ENCODE measurements at places on chromosomes 4 and X.

- peak; percentile 99 for DNase-seq
Observed at GRCh38 chr4:147617173-147617840, at the start of gene TMEM184C. TSS of gene TMEM184C (plus strand) at chr4:147617397. CDS start at chr4:147617957, 560 bp downstream.

- no peak for DNase-seq
Observed at GRCh38 chr4:187500796-187501195, 494.8 kb upstream of the ZFP42 start.

GRCh38 chr4:120293341-120293740 is 226.7 kb upstream of the MAD2L1 start:
- no peak for DNase-seq

- no peak for DNase-seq
Observed at GRCh38 chr4:100103671-100104070, 86.6 kb downstream of the DDIT4L start.

DNA sequence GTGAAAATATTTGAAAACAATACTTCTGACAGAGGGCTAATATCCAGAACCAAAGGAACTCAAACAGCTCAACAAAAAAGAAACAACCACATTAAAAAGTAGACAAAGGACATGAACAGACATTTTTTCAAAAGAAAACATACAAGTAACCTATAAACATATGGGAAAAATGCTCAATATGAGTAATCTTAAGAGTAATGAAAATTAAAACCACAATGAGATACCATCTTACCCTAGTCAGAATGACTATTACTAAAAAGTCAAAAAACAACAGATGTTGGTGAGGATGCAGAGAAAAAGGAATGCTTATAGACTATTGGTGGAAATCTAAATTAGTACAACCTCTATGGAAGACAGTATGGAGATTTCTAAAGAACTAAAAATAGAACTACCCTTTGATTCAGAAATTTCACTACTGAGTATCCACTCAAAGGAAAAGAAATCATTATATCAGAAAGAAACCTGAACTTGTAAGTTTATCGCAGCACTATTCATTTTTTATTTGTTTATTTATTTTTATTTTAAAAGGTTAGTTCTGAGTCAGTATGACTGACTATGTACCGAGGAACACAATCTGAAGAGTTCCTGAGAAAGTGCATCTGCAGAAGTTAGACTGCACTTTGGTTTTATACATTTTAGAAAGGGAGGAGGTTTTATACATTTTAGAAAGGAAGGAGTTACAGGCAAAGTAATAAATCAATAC is 231.3 kb downstream of the INPP4B start:
- no peak for DNase-seq

DNA sequence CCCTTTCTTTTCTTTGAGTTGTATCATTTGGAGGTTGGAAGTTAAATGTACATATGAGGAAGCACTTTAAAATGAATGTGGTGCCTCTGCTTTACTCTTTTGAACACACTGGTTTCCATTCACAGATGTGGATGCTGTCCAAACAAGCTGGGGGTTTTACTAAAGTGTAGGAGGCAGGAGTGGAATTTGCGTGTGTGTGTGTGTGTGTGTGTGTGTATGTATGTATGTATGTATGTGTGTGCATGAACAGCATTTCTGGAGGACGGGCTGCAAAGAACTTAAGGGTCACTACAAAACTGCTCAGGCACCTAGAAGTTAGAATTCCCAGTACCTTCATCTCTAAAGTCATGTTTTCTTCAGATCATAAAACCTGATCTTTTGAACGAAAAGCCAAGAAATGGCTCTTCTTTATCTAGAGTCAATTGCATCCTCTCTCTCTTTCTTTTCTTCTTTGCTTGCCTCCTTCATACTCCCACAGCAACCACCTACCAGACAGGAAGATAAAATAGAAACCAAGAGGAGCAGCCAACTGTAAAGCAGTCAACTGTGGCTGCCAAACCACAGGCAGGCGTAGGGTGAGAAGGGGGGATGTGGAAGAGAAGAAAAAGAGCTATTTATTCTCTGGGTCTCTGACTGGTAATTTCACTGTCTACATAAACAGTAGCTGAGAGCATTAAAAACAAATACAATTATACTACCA is 177.0 kb upstream of the RASGEF1B start:
- DNase-seq = no peak

DNA sequence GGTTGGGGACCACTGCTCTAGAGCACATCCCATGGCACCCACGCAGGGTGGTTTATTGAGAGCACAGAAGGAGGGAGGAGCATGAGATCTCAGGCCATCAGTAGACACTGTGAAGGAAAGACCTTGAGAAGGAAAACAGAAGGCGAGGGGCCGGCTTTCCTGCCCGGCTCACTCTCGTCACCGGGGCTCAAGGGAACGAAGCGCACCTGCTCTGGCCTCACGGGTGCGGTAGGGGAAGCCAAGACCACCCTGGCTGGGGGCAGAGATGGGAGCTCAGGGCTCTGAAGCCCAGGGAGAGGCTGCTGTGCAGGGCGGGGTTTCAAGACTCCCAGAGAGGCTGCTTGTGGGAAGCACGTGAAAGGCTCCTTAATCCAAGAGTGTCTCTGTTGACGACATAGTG is 105.9 kb downstream of the TNIP2 start:
- no peak for DNase-seq

- no peak for DNase-seq
Observed at GRCh38 chr4:181477591-181477990, 765.6 kb upstream of the TENM3 start.

GRCh38 chr4:2255501-2256155 is 6.3 kb downstream of the MXD4 start:
- DNase-seq = peak; percentile 78

GRCh38 chrX:129577473-129577872 is 37.4 kb downstream of the OCRL start:
- DNase-seq = no peak

GRCh38 chr4:150510176-150510865 is 71.6 kb upstream of the MAB21L2 start:
- no peak for DNase-seq

DNA sequence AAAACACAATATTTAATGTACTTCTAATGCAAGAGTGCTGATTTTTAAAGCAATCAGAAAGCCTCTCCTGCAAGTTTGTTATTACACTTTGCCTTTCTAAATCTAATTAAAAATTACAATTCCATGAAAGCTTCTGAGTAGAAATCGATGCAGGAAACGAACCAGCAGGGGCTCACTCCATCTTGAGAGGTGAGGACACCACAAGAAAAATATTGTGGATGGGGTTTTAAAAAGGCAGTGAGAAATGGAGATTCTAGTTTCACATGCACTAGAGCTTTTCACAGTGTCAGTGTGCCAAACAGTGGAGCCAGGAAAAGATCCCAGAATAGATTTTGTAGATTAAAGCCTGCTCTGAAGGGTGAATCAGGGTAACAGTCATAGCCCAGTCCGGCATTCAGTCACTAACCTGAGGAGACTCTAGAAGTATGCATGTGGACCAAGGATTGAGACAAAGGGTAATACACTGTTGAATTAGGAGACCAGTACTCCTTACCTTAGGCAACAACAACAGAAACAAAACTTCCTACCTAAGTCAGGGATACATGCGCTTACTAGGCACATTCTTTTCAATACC is 362.3 kb downstream of the NAF1 start:
- DNase-seq = no peak

GRCh38 chrX:50180073-50180940 is 20.5 kb downstream of the AKAP4 start:
- no peak for DNase-seq

GRCh38 chr4:10502717-10503116 is 45.5 kb upstream of the ZNF518B start:
- DNase-seq = no peak

GRCh38 chr4:100511896-100512295 is 5.9 kb downstream of the EMCN start:
- no peak for DNase-seq

GRCh38 chr4:24559889-24560288 is 24.5 kb downstream of the DHX15 start:
- no peak for DNase-seq

GRCh38 chr4:22997358-22998224 is 304.9 kb downstream of the GBA3 start:
- no peak for DNase-seq

DNA sequence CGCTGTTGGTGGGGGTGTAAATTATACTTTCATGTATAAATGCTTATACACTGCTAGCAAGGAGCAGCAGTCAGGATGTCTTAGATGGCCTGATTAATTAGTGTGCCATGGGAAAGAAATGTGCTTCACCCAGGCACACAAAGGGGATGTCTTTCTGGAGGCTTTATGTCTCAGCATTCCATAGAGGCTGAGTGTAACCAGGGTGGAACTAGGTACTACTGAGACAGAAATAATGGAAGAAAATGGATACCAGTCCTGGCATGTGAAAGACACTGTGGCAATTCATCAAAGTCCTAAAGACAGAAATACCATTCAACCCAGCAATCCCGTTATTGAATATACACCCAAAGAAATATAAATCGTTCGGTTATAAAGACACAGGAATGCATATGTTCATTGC is 52.5 kb downstream of the PF4 start:
- no peak for DNase-seq

DNA sequence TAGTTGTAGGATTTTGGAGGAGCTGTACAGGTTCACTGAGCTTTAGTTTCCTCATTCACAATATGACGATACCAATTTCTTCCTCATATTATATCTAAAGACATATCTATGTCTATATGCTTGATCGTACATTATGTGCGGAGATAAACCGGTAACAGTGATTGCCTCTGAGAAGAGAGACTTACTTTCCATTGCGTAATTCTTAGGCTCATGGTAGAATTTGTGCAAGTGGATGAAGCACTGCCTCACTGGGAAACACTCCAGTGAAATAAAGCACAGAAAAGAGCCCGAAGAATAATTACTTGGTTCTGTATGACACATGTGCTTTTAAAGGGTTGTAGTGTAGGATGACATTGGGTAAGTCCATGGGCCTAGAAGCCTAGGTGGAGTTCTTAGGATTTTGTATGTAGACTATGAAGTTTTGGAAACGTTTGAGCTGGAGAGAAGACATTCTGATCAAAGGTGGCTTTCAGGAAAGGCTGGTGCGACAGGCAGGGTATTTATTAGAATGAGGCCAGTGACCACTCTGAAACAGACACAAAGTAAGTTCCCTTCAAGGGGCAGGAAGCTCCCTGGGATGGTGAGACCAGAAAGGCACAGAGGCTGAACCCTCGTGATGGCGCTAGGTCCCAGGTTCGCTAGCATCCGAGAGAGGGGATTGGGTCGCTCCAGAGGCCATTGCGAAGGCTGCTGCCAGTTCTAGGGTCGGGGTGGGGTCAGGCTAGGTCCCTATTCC is 649 bp upstream of the VBP1 start:
- no peak for DNase-seq

DNA sequence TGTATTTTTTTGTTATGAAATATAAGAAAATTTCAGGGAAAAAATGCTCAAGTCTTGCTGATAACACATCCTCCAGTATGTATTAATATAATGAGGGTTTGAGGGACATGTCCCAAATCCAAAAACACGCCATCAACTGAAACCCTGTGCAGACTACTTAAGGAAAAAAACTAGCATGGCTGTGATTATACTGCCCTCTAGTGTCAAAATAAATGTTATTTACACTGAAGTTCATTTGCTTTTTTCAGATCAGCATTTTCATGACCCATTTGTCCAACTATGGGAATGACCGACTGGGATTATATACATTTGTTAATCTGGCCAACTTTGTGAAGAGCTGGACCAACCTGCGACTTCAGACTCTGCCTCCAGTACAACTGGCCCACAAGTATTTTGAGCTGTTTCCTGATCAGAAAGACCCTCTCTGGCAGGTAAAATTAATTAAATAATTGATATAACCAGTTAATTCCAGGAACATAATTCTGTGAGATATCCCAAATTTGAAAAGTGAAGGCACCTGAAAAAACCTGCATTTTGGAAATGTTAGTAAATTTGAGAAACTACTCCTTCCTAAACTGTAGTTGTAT is 128.5 kb downstream of the PRSS12 start:
- DNase-seq = no peak

- DNase-seq = no peak
Observed at GRCh38 chr4:123163501-123163900, 233.1 kb upstream of the SPRY1 start.

GRCh38 chr4:15402974-15403373 is 24.9 kb upstream of the C1QTNF7 start:
- no peak for DNase-seq

GRCh38 chrX:19517965-19518364 is 2.7 kb upstream of the MAP3K15 start:
- no peak for DNase-seq

- no peak for DNase-seq
Observed at GRCh38 chr4:168551945-168552695, 55.3 kb downstream of the PALLD start.

GRCh38 chr4:152530600-152530999 is 5.3 kb downstream of the FBXW7 start:
- DNase-seq = no peak
